Jurkat, Clone E6-1 (cell line): ENCODE measurements at places on chromosomes 12 and 14.
A peak's percentile ranks its signal among the peaks of the same experiment; 100 is the strongest.

DNA sequence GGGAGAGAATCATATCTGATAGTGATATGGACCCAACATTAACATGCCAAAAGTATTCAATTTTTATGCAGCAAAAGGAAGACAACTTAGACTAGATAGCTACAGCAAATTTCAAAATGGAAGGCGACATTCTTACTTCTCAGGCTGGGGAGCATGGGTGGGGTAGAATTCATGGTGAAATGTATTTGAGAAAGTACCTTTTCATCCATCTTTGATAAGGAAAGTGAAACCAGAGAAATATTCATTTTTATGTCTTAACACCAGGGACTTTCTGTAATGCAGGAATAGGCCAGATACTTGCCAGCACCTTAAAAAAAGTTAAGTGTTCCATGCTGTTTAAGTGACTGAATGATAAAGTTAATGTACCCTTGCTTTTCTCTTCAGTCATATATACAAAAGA, 13.4 kb downstream of the BTG1 start:
- DNase-seq, result no peak

GRCh38 chr12:42779186-42779859, 189.8 kb upstream of the PRICKLE1 start:
- DNase-seq, result no peak

DNA sequence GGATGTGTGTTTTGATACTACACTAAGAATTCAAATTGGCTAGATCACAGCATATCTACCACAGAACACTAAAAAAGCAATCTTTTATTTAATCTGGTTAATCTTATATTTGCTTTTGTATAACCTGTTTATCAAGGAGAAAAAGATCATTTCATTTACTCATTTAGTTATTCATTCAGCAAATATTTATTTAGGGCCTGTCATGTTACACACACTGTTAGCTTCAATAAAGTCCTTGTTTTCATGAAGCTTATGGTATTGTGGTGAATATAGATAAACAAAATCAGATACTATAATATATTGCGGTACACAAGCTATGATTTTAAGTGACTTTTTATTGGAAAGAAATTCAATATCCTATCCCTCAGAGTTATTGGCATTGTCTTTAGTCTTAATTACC, 350.8 kb downstream of the LRFN5 start:
- DNase-seq, result no peak

- peak; percentile 32 for DNase-seq
These were observed 68.8 kb upstream of the SLC8A3 start for GRCh38 chr14:70257526-70257925.

DNA sequence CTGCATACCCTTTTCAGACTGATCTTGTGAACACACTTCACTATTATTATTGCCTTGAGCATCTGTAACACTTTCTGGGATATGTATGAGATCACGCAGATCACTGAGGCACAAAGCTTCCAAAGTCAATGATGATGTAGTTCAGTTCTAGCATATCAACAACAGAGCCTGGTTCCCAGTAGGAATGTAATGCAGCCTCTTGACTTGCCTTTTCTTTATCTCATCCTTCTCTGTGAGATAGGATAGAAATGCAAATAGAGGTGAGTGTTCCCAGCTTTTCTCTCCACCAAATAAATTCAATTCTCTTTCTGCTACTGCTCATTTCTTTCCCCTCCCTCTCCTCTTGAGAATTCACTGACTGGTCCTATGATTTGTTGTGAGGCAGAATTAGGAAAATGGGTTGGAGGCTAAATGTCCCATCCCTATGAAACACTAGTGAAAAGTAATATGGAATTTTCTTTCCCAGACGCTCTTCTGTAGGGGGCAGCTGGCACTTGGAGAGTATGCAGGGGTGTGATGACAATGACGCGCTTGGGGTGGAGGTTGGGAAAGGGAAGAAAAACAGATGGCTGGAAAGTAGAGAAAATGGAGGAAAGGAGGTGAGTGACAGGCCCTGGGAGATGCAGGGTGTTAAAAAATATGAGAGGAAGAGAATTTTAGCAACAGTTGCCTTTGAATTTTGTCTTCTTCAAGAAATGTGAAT, 96.0 kb upstream of the TMTC1 start:
- no peak for DNase-seq

GRCh38 chr14:56514663-56515371, 64.8 kb upstream of the TMEM260 start:
- DNase-seq, result no peak

GRCh38 chr14:34872822-34873588, 2.2 kb downstream of the BAZ1A start:
- no peak for DNase-seq

DNA sequence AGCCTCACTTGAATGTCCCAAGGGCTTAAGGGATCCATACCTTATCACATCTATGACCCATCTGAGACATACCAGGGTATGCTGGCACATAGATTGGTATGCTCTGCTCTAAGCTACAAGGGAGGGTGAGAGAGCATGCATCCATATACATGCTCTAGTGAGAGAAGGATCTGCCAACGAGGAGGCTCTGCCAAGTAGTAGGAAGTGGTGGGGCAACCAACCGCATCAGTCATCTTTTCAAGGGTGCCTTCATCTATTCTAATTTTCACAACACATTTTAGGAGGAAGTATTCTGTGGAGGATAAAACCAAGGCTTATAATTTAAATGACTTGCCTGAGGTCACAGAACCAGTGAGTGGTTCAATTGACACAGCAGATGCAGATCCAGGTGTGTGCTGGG, 6.6 kb upstream of the PPM1A start:
- peak; percentile 90 for DNase-seq

DNA sequence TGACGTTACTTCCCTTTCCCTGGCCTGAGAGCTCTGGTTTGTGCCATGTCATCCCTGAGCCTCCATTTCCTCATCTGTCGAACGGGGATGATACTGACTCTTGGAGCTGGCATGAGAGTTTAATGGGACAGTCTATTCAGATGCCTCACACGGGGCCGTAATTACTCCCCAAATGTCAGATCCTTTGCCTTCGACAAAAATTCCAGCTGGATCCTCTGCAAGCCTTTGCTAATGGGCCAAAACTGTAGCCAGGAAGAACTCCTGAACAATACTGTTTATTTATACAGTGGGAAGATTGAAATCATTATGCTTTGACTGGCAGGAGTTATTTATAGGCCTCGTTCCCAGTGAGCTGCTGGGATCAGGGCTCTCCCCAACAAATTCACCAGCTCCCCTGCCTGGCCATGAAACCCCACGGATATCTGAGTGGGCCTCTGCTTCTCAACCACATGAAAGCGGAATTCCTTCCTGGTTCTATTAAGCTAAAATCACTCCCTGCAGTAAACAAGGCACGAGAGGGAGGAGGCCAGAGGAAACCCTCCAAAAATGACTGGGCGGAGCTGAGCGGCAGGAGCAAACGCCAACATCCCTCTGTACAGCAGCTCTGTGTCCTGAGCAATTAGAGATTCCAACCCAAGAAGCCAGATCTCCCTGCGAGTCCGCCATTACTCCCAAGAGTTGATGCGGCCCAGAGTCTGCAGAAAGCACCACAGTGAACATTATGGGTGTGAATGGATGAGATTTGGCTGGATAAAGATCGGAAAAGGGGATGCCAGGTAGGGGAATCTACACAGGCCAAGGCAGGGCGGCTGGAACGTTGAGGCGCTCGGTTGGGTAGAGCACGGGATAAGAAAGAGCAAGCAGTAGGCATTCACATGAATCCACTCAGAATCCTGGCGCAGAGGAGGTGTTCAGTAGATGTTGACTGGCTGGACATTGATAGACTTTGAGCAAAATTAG, 326.1 kb downstream of the BCL11B start:
- no peak for DNase-seq

GRCh38 chr12:92912052-92912451, 17.0 kb downstream of the EEA1 start:
- DNase-seq, result no peak

DNA sequence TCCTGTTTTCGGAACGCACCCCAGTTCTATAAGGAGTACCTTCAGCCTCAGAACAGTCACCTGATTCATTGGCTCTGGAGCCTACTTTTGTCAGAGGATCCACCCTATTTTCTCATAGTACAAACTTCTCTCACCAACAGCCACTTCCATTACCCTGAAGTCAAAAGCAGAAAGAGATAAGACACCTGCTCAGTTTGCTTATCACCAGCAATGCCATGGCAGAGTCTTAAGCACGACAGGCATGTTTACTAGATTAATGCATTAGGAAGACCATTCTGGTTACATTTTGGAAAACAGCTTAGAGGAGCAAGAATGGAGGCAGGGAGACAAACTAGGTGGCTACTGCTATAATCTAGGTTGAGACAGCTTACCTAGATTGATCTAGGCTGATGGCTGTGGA, 67.7 kb downstream of the GXYLT1 start:
- no peak for DNase-seq

- DNase-seq, result no peak
These were observed 75.9 kb upstream of the ZDHHC17 start for GRCh38 chr12:76687981-76688380.

DNA sequence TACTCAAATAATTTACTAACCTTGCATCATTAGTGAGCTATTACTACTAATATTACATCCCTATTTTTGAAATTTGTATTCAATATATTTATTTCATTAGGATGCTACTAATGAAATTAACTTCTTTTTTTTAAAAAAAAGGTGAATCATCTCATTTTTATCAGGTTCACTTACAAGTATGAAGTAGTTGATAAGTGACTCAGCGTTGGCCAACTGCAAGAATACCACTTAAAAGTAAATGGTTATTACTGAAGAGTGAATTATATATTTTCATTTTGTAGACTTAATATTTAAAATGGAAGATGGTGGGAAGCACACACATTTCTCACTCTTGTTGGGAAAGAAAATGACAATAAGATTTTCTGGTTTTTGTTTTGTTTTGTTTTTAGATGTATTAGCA, 19.6 kb downstream of the OR4N2 start:
- no peak for DNase-seq

- peak; percentile 44 for DNase-seq
These were observed at the start of gene TRAF3 for GRCh38 chr14:102776761-102777710. Gene TRAF3, plus strand, starts transcription at chr14:102777449. Its CDS starts 92,753 bp downstream, at chr14:102870202.

- DNase-seq, result no peak
These were observed 10.2 kb upstream of the DHRS7 start for GRCh38 chr14:60175255-60175902.

DNA sequence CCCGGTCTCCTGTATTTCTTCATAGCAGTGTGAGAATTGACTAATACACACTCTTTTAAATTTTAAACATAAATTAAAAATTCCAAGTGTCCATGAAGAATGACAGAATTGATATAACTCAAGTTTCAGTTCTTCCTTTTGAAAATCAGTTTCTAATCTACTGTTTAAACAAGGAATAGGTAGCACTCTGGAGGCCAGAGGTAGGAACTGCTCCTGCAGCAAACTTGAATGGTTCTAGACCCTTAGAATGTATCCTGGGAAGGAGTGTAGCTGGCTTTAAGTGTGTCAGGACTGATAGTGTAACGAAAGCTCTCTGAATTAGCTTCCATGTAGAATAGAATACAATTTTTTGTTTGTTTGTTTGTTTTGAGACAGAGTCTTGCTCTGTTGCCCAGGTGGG, 76.8 kb downstream of the AKAP6 start:
- no peak for DNase-seq

DNA sequence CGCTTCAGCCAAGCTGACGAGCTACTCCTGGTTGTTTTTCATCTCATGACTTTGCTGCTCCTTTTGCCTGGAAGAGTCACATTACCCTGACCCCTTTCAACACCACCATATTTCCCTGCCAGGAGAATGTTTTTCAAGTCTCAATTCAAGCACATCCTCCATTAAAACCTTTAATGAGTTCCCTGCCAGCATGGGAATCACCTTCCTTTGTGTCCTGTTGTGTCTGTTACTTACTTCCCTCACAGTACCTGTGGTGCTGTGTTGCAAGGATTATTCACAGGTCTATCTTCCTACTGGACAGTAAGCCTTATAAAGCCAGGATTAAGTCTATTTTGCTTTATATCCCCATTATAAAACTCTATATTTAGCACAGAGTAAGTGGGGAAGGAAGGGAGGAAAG, 13.6 kb upstream of the SLC35F4 start:
- no peak for DNase-seq
